ENCODE measurements at places on chromosomes 6 and 20.

GRCh38 chr6:101199441-101199840 lies 194.1 kb upstream of the GRIK2 start:
- no peak for DNase-seq

DNA sequence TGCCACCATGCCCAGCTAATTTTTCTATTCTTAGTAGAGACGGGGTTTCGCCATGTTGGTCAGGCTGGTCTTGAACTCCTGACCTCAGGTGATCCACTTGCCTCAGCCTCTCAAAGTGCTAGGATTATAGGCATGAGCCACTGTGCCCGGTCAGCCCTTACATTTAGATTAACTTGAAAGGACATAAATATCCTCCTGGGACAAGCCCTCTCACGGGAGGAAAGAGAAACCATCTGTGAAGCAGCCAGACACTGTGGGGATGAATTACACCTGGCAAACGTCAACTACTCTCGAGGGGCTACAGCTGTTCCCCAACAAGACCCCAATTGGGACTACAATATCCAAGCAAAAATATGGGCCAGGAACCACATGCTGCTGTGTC lies 32.7 kb upstream of the SAMHD1 start:
- no peak for DNase-seq

DNA sequence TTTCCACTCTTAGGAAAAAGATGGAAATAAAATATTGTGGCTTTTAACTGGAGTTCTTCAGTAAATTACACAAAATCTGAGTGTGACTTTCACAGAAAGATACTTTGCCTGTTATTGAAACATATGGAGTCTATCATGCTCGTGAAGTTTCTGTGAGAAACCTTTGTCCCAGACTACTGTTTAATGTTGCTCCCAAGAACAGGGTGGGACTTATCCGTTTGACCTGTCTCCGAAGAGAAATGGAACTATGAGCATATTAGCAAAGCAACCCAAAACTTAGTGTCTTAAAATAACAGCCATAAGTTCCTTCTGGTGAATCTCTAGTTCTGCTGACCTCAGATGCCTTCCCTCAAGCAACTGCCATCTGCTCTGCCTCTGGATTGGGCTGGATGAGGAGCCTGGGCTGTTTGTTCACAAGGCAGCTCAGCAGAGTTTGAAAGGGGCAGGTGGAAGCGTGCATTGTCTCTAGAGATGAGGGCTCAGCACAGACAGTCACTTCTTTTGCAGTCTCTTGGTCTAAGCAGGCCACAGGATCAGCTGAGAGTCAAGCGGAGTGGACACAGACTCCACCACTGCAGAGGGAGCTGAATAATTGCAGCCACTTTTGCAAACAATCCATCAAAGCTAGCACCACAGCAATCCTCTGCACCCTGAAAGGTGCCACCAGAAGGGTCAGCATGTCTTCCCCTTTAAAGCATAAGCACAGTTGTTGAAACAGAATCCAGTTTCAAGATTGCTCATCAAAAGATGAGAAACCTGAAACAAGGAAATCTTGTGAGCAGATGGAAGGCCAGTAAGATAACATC lies 52.8 kb downstream of the MYB start:
- no peak for DNase-seq

- DNase-seq, result no peak
Observed at GRCh38 chr6:106702451-106703110, 73.2 kb downstream of the QRSL1 start.

- no peak for DNase-seq
Observed at GRCh38 chr20:14445310-14445709, 107.9 kb upstream of the FLRT3 start.

DNA sequence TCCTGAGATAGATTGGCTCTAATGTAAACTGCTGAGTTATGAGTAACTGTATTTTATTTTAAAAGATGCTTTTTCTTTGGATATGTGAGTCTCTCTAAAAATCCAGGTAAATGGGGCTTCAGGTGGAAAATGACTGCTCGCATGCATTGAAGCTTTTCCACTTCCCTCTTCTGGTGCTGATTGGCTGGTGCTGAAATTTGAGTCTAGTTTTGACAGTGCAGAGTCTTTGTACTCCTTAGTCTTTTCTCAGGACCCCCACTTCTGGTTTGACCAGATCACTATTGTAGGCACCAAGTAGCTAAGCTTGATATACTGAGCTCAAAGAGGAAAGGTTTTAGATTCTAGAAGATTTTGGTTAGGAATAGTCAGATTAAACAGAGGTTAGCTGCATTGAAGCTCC lies 60.7 kb upstream of the TULP4 start:
- no peak for DNase-seq

DNA sequence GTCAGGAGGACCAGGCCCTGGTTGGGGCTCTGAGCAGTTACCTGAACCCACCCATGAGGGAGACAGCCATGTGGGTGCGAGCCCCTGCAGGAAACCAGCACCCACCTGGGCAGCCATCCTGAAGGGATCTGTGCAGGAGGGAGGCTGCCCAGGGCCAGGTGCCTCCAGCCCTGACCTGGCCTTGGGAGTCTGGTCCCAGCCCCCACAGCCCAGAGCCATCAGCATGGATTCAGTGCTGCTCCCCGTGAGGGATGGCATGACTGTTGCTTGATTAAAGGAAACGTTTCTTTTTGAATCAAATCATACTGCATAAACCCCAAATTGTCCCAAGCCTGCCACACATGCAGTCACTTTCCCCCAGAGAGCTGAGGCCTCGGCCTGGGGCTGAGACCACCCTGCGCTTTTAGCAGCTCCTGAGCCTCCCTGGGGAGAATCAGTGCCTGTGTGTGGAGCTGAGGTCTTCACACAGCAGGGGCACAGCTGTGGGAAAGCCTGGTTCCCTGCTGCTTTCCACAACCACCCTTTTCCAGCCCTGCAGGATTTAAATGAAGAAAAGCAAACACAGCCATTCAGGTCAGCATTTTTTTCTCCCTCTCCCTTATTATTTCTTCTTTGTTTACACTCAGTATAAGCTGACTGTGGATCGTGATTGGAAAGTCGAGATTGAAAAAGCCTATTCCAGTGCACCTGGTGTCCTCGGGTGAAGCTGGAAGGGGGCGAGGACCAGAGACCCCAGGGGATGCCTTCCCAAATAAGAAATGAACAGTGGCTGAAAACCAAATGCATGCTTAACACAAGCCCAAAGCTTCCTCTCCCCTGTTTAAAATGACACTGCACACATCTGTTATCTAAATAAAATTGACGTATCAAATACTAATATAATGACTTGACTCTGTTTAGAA lies 283.9 kb downstream of the SMOC2 start:
- no peak for DNase-seq

DNA sequence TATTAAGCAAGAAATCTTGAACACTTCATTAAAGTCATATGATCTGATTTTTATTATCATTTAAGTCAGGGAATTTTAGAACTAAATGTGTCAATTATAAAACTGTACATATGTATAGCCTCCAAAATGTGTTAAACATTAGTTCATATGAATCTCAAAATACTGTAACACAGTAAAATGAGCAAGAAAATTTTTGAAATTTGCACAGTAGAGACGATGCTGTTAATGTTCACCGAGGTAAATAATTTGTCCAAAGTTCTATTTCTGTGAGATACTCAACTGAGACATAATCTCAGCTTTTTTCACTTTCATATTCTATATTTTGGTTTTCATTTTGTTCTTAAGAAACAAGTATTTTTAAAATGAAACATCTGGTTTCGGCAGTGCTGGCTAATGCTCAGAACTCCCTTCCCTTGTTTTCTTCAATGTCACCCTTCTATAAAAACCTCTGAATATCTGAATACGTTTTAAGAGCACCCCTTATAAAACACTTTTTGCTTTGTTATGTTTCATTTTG lies 353.1 kb downstream of the LAMA2 start:
- DNase-seq, result no peak

GRCh38 chr20:45092898-45093297 lies 8.0 kb downstream of the KCNS1 start:
- DNase-seq, result no peak

DNA sequence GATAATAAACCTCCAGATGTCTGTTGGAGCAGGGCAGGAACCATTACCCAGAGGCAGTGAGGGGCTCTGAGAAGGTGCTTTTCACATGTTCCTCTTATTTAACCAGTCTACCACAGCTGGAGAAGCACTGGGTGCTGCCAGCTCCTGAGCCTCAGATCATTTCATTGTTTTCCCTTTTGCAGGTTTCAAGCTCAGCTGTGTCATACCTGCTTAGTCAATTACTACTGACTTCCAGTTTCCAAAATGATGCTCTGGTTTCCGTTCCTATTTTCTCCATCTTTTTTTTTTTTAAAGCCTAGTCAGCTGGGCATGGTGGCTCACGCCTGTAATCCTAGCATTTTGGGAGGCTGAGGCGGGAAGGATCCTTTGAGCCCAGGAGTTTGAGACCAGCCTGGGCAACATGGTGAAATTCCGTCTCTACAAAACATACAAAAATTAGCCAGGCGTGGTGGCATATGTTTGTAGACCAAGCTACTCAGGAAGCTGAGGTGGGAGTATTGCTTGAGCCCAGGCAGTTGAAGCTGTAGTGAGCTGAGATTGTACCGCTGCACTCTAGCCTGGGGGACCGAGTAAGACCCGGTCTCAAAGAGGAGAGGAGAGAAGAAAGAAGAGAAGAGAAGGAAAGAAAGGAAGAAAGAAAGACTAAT lies 6.7 kb downstream of the FLOT1 start:
- peak; percentile 56 for DNase-seq

GRCh38 chr6:71473926-71474325 lies 185.3 kb downstream of the OGFRL1 start:
- DNase-seq, result peak; percentile 56

DNA sequence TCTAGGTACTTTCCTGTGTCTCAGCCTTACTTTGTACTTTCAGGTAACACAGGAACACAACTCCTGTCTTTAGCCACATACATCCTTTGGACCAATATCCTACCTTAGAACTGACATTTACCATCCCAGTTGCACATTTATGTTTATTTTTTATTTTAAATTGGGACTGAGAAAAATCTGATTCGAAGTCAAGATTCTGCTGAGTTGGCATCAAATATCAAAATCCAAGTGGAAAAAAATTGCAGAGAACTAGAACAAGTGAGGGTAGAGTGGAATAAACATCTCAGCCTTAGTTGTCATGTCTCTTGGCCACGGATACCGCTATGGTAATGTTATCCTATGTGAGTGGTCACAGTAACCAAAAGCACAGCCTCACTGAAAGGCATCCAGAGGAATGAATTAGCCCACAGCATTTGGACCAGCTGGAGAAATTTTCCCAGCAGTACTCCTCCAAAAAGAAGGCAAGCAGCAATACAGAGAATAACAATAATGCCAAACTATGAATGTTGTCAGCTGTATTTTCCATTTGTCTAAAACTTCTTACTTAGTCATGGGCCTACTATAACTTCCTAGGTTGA lies 17.6 kb upstream of the EYA4 start:
- DNase-seq, result no peak

DNA sequence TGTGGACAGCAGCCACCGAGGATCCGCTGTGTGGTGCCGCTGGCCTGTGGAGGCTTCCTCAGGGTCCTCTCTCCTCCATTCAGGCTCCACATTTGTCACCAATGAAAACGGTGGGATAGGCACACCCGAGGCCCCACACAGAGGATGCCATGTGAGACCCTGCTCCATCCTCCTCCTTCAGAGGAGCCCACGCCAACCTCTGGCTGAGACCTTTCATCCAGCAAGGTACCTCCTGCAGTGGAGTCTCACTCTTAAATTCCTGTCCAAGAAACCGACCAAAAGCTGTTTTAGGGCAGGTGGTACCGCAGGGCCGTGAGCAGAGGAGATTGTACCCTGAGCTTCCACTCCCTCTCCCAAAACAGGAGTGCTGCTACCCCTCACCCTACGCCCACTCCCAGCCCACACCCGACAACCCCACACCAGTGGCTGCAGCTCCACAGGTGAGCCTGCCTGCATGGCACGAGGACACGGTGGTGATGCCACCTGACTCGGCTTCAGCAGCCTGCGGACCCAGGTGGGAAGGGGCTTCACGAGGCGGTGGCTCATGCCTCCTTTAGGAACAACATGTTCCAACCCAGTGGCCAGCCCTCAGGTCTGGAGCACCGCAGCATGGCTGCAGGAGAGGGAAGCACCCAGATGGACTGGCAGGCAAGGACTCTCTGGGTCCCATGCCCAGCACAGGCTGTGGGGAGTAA lies 237.6 kb upstream of the AFDN start:
- DNase-seq, result no peak

- no peak for DNase-seq
Observed at GRCh38 chr20:37828684-37829083, 74.2 kb upstream of the VSTM2L start.

DNA sequence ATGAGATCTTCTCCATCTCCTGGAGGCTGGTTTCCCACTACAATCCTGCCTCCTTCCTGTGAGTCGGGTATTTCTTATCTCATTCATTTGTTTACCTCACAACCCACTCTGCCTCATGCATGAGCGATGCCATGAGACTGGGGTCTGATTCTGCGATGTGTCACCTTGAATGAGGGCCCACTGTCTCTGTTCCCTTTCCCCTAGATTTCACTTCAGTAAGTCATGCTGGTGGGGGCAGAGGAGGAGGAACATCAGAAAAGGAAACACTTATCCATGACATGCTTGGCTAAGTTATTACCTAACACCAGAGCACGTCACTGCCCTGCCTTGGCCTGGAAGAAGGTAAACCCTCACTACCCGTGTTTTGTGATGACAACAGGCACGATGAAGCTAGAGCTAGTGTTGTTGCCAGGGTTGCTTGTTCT lies 337.4 kb upstream of the PRDM1 start:
- DNase-seq, result peak; percentile 94

- no peak for DNase-seq
Observed at GRCh38 chr6:157656437-157656997, 166.5 kb upstream of the SNX9 start.

DNA sequence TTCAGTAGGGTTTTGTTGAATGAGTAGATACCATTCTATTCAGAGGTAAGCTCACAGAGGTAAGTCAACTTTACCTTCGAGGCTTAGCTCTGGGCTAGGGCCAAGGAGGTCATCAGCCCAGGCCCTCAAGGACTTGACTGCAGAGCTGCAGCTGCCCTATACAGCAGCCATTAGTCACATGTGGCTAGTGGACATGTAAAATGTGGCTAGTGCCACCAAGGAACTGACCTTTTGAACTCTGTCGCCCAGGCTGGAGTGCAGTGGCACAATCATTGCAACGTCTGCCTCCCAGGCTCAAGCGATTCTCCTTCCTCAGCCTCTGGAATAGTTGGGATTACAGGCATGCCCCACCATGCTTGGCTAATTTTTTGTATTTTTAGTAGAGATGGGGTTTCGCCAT lies 47.9 kb upstream of the EPB41L1 start:
- no peak for DNase-seq

- no peak for DNase-seq
Observed at GRCh38 chr6:2407525-2407924, 162.1 kb upstream of the GMDS start.

DNA sequence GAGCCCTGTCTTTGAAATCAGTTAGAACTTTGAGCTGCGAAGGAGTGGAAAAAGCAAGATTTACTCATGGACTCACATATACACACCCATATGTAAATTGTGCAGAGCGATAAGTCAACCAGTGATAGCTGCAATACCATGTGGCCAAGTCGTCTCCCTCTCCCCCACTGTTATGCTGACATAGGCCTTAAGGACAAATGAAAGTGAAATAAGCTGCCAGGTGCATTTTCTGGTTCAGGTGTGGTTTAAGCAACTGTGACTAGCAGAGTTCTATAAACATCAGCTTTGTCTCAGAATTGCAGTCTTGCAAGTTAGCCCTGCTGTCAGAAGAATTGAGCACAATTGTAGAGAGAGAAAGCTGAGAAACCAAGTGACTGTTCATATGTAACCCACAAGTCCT lies 9.6 kb downstream of the FAM83B start:
- no peak for DNase-seq

All from suppressor macrophage treated with lipopolysaccharide for 1 hour (primary cell).